ENCODE measurements at places on chromosomes 3 and 15.

DNA sequence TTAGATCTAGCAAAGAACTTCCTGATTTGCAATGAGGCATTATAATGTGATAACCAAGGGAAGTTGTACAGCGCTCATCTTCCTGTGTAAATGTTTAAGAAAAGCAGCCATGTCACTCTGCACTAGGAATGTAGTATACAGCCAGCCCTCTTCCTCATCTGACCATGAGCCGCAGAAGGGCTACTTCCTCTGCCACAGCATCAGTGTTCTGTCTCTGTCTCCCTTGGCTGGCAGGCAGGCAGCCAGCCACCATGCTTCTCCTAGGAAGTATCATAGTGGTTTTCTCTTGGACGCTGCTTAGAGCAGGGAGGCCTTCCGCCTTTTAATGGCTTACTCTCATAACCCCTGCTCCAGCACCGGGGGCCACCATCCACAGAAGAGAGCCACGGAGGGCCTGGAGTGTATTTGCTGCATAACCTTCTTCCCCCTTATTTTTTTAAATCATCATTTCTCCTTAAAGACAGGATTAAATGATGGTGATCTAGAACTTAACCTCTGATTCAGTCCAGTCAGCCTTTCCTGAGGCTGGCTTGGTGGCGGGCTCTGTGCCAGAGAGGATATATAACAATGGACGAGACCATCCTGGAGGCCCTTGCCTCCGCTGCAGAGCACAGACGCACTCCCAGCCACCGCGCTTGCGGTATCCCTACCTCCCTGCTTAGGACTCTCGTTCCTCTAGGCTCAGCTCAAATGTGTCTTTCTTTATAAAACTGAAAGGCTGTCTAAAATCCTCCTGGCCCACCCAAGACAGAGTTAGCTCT is 57.3 kb upstream of the PLXNA1 start:
- no peak for DNase-seq

DNA sequence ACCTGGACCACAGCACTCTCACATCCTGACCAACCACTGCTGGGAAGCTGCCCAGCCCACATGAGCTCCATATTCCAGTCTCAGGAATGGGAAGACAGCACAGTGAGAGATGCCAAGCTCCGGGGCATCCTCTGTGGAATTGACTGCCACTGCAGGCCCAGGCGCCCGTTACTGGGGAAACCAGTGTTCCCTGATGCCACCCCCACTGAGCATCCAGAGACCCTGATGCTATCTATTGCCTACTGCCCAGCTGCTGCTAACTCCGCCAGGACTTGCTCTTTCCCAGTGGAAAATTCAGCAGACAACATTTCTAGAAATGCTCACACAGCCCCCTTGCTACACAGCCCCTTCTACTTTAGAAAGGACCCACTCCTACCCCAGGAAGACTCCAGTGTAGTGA is 57.6 kb downstream of the CYP19A1 start:
- DNase-seq = no peak

DNA sequence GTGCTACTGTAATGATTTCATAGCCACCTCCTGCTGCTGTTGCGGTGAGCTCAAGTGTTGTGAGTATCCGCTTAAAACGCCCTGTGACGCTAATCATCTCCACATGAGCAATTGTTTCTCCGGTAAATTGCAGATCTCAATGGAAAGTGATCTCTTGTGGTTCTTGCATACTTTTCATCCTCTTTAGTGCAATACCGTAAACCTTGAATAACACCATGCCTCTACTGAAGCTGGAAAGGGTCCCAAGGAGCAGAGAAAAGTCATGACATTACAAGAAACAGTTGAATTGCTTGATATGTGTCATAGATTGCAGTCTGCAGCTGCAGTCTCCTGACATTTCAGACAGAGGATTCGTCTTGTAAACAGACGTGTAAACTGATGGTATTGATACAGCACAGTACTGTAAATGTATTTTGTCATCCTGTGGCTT is 6.0 kb upstream of the CEMIP start:
- DNase-seq = no peak

DNA sequence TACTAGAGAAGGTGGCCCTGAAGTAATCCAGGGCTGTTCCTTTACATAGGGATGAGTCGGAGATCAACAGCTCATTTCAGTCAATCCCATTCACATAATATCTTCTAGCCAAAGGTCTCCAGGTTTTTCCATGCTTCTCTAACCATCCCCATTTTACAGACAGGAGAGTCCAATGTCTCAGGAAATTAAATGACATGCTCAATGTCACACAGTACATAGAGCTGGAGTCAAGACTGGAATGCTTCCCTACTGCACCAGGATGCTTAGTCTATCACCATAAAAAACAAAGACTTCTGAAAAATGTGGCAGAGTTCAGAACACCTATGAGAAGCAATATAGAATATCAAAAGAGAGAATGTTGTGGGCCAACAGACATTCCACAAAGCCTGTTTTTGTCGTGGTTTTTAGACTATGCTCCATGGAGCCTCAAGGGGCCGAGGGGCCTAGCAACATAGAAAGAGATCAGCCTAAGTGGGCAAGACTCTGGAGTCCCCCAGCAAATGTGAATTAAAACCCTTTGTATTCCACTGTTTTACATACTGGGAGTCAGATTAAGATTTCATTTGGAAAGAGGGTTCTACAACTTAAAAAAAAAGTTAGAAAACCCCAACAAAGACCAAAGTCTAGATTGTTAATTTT is 122.0 kb downstream of the THRB start:
- DNase-seq = no peak

- DNase-seq = no peak
Measured at GRCh38 chr3:47057212-47057671, 77.8 kb downstream of the NBEAL2 start.

- no peak for DNase-seq
Measured at GRCh38 chr3:178562143-178562946, 26.1 kb downstream of the KCNMB2 start.
